ENCODE measurements at places on chromosomes 4 and X. TPM values are rescaled to one million over a fixed set of nuclear protein-coding genes. Genes with fewer than 3 reads are reported as not detected.

MAGEE2 gene
- total RNA-seq, result 5.6 TPM

ARHGAP4 gene
- 13.6 TPM for total RNA-seq

NR0B1 gene
- 0.52 TPM for total RNA-seq

PABPC5 gene
- 3.2 TPM for total RNA-seq

ERVMER34-1 gene
- 2.0 TPM for total RNA-seq

UTP3 gene
- 21.5 TPM for total RNA-seq

LRCH2 gene
- 7.4 TPM for total RNA-seq

CXCL11 gene
- total RNA-seq, result not detected

HMX1 gene
- 3.6 TPM for total RNA-seq

FAM9B gene
- not detected for total RNA-seq

DGAT2L6 gene
- not detected for total RNA-seq

RTL3 gene
- not detected for total RNA-seq

CCKAR gene
- total RNA-seq, result not detected

HSD17B13 gene
- total RNA-seq, result 2.6 TPM

NXF2 gene
- total RNA-seq, result not detected

COL25A1 gene
- total RNA-seq, result 8.8 TPM

TBCK gene
- 74.6 TPM for total RNA-seq

GLRA3 gene
- total RNA-seq, result 20.4 TPM

MAGEA1 gene
- total RNA-seq, result not detected

CYBB gene
- 27.7 TPM for total RNA-seq

STOX2 gene
- total RNA-seq, result 73.5 TPM

AFM gene
- total RNA-seq, result not detected
